ENCODE measurements at places on chromosomes 13 and 19.

DNA sequence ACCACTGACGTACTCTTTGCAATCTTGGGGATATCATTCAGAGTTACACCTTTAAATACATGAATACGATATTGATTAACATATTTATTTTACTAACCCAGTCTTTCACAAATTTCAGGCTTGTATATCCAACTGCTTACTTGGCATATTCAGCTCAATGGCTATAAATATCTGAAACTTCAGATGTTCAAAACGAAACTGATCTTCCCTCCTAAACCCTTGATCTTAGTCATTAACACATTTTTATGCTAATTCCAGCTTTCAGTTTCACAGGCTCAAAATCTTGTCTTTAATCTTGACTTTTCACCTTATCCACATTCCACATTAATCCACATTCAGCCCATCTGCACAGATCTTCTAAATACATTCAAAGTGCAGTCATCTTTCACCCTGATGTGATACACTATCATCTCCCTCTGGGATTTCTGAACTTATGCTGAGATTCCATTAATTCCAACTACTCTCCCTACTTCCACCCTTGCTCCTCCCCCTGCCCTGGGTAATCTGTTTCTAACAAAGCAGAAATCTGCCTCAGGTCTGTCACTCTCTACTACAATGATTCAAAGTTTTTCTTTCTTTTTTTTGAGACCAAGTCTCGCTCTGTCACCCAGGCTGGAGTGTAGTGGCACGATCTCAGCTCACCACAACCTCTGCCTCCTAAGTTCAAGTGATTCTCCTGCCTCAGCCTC, 387.2 kb downstream of the GPC5 start:
- no peak for DNase-seq

- DNase-seq: no peak
Observed at GRCh38 chr19:46591870-46592269, 9.3 kb upstream of the CALM3 start.

DNA sequence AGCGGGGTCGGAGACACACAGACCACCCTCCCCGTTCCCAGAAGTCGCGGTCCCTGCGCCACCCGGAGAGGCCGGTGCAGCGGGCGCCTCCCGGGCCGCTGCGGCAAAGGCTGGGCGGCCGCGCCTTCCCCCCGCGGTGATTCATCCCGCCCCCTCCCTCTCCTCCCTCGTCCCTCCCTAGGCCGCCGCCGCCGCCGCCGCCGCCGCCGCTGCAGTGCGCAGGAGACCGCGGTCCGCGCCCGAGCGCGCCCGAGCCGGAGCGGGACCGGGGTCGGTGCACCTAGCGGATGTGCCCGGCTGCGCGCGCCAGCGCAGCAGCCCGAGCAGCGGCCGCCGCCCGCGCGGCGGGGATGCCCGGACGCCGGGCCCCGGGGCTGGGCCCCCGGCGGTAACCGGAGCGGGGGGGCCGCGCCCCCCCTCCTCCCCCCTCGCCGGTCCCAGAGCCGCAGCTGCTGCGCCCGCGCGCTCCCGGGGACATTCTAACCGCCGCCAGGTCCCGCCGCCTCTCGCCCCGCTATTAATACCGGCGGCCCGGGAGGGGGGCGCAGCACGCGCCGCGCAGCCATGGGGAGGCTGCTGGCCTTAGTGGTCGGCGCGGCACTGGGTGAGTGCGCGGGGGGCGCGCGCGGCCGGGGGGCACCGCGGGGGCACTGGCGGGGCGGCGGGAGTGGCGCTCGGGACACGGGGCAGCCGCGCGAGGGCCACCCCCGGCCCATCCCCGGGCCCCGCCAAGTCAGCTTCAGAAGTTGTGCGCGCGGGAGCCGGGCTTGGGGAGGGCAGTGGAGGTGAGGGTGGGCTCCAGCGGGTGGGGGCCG, at the start of gene SCN1B:
Gene SCN1B (plus strand): TSS at position 214 of the 815 bp plus-strand sequence. CDS start 351 bp downstream, at position 565.
- peak; percentile 78 for DNase-seq

DNA sequence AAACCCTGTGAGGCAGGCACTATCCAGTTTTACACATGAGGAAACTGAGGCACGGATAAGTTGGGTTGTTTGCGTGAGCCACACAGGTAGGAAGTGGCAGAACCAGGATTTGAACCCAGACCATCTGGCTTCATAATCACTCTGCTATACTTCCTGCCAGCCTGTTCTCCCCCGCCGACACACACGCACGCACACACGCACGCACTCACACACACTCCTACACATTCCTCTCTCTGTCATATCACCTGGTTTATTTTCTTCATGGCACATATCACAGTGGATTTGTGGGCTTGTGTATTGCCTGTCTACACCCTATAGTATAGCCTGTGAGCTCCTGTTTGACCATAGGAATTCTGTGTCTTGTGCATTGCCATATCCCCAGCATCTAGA, 140.0 kb downstream of the SIPA1L3 start:
- peak; percentile 9 for DNase-seq

GRCh38 chr13:26619358-26619757, 61.9 kb downstream of the WASF3 start:
- no peak for DNase-seq

DNA sequence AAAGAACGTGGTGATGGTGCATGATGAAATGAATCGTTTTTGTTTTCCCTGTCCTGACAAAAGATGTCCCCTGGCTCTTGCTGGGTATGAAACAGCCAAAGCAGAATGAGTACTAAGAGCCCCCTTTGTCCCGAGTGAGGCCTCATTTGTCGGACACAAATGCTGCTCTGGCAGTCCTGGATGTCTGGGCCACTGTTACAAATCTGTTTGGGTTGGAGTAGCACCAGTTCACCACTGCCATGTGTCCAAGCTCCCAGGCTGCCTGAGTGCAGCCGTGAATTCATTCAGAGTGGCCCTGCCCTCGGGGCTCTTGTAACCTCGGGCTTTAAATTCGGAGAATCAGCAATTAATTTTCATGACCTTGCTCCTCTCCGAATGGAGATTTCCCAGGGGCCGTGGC, 182.4 kb downstream of the NUFIP1 start:
- no peak for DNase-seq

DNA sequence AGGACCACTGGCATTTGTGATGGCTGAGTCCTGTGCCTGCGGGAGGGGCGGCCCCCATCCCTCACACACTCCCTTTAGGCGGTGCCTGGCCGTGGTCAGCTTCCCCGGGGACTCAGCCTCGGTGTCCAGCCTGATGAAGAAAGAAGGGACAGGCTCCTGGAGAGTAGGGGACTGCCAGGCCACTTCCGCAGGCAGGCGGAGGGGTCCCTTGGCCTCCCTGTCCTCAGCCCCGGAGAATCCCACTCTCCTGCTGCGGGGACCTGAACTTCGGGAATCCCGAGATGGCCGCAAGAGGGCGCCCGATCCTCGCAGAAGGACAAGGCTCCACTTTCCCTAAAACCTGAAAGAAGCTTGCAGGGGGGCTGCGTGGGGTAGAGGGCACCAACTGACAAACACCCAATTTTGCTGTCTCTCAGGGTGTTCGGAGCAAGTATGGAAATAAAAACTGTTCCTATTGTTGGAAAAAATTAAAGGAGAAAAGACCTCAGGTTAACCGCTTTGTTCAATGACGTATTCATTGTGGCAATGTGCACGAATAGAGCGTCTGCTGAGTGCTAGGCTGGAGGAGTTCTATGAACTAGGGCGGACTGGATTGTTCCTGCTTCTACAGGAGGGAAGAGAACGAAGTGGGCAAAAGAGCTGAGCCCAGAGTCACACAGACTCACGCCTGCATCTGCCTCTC, 297.3 kb downstream of the ZNF536 start:
- peak; percentile 85 for DNase-seq
